AG08395 (cell line): ENCODE measurements at places on chromosomes 7 and 10.

DNA sequence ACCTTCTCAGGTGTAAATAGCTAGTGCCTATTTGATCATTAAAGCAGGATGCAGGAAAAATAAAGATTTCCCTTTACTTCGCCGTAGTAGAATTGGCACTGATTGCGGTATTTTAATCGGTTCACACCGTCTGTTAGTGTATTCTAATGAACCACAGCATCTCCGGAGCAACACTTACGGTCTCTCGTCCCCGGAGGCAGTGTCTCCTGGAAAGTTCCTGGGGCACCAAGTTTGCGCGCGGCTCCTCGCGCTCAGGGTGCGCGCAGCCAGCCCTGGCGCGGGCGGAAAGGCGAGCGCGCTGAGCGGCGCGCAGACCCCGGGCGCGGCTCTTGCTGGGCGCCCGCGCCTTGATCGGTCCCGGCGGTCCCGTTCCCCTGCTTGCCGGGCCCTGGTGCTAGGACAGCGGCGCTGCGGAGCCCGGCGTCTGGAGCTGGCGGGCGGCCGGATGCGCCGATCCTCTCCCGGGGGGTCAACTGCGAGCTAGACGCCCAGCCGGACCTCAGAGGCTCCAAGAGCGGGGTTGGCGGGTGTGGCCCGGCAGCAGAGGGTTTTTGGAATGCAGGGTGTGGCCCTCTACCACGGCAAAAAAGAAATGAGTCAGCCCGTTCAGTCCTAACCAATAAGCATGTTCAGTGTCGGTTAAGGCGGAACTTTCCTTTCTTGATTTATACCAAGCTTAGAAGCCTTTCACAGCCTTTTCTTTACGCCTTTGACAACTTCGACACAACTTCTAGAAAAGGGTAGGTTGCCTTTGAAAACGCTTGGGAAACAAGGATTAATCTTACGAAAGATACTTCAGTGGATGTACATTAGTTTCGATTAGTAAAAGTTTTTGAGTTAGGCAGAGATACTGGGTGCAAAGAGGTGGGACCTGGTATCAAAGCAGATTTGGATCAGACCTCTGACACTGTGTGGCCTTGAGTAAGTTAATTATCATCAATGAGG, 166.8 kb upstream of the ASAH2 start:
- DNase-seq, result peak; percentile 91

DNA sequence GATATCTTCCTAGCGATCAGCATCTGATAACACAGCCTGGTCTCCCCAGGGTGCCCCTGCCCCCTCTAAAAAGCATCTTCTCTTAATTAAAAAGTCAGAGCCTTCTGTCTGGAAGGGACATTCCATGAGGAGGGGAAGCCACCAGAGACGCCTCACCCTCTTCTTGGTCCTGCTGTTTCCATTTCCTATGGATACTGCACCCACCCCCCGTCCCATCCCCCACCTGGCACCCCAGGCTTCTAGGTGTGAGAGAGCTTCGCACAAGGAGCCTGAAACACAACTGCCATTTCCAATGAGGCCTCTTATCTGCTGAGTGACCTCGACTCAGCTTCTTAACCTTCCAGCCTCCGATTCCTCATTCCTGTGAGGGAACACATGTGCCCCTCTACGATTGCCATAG, 51.4 kb downstream of the COL13A1 start:
- no peak for DNase-seq

GRCh38 chr7:151142686-151143040, 24.8 kb downstream of the GBX1 start:
- DNase-seq, result no peak

DNA sequence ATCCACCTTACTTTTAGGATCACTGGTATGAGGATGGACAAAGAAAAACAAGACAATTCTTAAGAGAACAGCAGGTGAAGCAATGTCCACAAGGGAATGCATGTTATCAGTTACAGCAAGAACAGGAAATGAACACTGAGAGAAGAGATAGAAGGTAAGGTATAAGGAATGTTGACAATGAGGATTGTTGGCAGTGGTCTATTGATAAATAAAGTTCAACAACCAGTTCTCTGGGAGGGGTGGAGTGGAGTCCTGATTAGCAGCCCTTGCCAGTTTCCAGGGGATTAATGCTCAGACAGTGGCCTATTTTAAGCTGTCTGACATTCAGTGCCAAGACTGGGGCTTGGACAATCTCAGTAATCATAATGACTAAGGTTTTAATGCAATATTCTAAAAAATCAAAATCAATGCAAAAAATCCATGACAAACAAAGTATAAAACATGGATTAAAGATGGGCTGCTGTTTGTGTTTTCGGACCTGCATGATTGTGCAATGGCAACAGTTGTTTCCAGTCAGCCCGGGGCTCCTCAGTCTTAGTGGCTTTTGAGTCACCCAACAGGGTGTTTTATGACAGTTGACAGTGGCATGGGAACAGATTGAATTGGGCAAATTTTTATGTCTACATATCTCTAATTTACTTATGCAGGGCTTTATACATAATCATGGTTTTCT, 13.8 kb upstream of the AKR1B1 start:
- DNase-seq, result no peak

GRCh38 chr7:64078699-64078994, 33.4 kb downstream of the ZNF727 start:
- no peak for DNase-seq

GRCh38 chr7:55531536-55531935, 40.8 kb downstream of the VOPP1 start:
- no peak for DNase-seq

- no peak for DNase-seq
These were observed 133.7 kb upstream of the SEMA3E start for GRCh38 chr7:83782628-83783027.

GRCh38 chr10:90373911-90374310, 483.9 kb downstream of the HTR7 start:
- no peak for DNase-seq

DNA sequence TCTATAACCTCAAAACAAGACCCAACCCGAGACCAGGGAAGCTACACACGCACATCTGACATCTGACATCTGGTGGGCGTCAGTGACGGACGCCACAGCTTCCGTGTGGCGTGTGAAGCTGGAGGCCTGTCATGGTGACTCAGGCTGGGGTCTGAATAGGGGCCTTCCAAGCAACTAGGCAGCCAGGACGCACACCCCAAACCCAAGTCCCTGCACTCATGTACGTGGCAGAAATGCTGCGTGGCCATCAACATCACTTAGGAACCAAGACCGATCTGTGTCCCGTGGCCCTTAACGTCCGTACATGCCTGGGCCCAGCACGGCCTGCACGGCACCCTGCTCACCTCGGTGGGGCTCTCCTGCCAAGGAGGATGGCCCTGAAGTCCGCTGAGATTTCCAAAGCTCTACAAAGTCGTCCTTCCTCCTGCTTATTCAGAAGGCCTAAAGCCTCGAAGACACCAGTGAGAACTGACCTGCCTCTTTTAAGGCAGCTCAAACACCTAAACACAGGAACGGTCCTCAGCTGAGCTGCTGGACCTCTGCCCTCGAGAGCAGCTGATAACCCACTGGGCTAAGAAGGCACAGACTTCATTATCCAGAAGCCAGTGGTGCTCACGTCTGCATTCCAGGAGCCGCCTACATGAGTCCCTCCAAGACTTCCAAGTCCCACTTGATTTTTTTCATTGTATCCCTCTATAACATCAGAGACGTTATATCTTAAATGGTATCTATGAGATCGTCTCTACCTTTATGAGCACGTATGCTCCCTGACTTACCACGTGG, 82.5 kb downstream of the DIP2C start:
- peak; percentile 19 for DNase-seq

DNA sequence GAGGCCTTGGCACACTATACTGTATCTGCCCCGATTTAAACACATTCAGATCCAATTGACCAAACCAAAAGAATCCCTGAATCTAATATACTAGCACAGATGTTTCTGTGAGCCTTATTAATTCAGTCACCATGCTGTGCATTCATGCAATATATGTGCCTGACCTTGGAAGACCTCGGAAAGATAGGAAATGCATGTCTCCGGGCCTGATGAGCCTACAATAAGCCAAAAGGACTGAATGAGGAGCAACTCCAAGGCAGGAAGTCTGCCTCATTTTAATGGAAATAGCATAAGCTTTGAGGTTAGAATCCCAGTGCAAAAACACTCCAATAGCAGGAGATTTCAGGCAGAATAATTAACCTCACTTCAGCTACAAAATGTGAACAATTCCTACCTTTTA, 316.7 kb downstream of the LRRTM3 start:
- no peak for DNase-seq

DNA sequence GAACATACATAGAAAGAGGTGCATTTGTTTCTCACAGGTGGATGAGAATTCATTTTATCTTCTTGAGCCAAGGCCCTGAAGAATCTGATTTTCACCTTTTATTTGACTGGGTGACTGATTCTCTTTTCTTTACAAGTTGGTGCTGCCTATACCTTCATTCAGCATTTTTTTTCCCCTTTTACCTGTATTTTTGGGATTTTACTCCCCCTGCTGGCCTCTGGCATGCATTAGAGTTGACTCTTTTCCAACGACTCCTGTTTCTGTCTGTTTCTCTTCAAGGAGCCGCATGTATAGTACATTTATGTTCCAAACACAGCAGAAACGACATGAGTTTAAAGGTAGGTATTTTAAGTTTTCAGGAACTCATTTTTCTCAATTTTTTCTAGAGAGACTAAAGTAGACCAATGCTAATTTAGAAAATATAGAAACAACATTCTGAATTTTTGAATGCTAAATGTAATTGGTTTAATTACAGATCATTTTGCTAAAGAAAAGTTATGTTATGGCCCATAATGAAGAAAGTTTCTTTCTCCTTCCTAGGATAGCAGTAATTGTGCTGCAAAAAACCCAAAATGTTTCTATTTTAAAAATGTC, 149.8 kb upstream of the HDAC9 start:
- peak; percentile 29 for DNase-seq

DNA sequence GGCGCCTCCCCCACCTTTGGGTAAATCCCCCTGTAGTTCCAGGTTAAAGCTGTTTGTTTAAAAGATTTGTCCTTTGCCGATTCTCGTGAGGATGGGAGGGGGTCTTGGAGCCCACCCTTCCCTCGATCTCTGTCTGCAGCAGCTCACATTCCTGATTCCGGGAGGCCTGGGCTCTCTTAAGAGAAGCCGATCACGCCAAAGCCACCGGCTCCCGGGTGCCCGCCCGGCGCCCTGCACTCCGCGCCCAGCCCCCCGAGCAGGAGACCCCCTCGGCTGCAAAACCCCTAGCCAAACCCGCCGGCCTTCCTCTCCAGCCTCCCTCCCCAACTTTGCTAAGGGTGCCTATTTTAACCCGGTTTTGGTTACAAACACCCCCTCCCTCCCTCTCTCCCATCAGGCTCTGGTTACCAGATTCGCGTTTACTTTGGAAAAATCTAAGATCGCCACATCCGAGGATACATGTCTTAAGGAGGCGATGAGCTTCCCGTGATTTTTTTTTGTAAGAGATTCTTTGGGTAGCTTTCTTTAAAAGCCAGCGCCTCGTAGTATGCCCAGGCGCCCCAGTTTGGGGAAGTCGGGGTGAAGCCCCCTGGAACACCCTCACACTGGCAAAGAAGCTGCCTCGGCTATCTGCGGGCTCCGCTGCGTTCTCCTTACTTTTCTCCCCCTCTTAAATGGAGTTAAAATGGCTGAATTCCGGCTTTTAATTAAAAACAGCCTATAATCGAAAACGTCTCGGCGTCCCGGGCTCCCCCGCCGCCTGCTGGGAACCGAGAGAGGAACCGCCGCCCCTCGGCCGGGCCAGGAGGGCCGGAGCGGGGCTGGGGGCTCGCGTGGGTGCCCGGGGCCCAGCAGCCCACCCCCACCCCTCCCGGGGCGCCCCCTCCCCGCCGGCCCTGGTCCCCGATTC, 983 bp downstream of the TNRC18 start:
- DNase-seq, result no peak

DNA sequence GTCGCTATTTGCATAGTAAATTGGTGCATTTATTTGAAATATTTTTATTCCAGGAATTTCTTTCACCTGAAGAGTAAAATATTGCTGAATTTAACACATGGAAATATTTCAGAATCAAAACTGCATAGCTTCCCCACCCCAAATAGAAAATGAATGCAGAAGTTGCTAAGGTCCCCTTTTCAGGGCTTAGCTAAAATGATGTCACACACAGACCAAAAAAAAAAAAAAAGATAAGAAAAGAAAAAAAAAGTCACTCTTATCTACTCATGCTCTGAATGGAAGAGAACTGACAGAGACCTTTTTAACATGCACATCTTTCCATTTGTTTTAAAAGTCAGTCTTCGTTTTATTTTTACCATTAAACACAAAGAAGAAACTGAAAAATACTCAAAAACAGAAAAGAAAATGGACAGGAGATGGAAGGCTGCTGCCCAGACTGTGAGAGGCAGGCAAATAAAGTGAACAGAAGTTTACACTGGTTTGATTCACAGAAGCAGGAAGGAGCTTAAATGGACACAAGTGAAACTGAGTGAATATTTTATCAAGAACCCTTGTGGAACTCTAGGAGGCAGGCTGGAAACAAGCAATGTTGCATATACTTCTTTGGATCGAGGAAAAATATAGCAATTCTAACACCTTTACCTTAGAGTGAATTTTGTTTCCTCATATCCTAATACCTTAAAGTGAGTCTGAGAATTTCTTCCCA, 32.0 kb downstream of the PSMC2 start:
- no peak for DNase-seq

DNA sequence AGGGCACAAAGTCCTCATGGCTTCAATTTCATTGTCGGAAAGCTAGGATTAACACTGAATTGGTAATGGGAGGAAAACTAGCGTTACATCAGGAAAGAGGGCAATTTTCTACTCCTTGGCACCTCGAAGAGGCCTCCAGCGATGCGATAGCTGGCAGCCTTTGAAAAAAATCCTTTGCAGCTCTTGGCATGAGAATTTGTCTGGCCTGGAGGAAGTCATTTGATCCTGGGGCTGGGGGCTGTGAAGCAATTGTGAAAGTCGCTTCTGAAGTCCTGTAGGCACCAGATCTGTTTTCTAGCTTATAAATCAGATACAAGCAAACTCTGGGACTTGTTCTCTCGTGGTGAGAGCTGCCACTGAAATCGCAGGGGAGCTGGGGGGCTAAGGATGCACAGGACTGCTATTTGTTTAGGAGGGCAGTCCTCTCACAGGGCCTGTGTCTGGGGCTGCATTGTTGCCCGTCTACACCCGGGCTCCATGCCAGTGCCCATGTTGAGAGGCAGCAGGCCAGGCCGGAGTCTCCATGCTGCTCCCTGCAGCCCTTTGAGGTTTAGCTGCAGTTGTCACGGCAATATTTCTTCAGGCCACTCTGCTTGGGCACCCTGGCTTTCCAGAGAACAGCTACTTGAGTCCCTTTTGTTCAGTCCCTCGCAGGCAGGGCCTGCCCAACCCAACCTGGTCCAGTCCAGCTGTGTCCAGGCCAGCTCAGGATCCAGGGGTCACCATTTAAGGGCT, 206.8 kb upstream of the LYZL1 start:
- DNase-seq, result no peak

DNA sequence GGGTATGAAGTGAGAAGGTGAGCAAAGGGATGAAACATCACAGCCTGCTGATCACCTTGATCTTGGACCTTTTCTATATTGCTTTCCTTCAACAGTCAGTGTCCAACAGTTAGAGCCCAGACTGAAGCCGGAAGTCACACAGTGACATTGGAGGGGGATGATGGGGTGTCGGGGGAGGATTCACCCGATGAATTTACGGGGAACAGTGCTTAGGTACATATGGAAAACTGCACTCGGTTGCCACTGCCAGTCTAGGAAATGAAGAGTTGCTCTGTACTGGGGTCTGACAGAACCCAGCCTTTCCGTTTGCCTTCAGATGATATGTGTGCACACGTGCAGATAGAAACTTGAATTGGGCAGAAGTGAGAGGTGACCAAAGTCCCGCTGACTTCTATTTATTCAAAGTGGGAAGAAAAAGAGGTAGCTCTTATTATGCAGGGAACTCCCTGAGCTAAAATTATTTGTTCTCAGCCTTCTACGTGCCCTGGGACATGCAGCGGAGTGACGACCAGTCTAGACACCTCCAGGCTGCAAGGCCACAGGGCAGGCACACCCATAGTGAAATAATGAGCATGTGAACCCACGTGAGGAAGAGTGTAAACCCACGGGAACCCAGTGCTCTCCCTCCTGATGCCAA, 107.2 kb upstream of the INHBA start:
- no peak for DNase-seq
